ENCODE measurements at places on chromosomes 3 and 15.
A peak's percentile ranks its signal among the peaks of the same experiment; 100 is the strongest.

GRCh38 chr15:73075160-73075859 lies 23.0 kb downstream of the NEO1 start:
- DNase-seq = no peak

DNA sequence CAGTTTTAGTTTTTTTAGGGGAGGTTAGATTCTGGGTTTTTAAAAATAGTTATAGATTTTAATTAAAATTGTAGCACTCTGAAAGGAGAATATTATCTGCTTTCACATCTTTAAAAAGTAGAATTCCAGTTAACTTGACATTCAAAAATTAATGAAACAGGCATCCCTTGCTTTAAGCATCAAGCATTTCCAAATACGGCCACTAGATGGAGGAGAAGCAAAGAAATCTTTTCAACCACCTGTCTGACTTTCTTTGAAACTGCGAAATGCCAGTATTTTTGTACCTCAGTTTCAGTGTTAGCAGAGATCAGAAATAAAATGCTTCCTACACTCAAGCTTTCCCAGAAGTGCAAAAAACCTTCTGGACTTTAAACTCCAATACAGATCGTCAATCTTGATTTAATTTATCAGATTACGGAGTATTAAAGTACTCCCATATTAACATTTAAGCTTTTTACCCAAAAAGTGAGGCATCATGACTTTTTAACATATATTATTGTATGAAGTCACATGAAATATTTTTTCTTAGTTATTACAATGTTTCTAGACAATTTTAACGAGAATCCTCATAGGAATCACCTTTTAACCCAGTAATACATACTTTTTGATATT lies 153.3 kb downstream of the P3H2 start:
- peak; percentile 64 for DNase-seq

DNA sequence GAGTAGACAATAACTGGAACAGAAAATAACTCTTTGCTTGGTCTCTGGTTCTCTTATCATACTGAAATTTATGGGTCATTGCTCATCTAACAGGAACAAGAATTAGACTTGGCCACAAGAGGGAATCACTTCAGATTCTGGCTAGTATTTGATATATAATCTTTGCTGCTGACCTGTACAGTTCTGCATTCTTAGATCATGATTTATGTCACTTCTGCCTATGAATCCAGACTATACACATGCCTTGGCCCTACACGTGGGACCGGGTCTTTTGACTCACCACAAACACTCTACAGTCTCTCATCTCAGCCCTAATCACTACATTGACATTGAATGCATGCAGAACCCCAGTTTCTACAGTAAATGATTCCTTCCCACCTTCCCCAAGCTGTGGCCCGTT lies 162.5 kb upstream of the SOX2 start:
- DNase-seq = no peak

GRCh38 chr15:42749266-42749665 lies 12.3 kb upstream of the CDAN1 start:
- no peak for DNase-seq

GRCh38 chr3:68999605-69000004 lies 13.9 kb downstream of the EOGT start:
- no peak for DNase-seq

DNA sequence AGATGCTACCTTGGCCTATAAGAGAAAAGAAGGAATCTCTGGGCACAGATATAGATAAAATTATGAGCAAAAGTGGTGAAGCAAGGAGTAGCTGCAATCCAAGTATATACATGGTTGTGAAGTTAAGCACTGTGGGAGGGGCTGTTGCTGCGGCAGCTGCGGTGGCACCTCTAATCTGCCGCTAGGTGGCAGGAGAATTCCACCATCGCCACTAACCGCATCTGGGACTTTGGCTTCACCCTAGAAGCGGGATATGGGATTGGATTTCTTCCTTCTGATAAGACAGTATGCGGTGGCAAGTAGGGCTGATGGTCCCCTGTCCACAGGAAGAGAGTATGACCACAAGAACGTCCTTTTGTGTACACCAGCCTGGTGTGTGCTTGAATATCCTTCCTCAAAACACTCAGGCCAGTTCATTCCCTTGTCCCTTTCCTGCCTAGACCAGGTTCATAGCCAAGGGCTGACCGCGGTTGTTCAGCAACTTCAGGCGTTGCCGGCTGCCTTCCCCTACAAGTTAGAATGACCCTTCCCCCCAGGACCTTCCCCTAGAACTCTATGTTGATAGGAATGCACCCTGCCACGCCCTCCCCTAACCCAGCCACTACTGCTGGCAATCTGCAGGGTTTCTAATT lies 5.1 kb downstream of the MAGEL2 start:
- DNase-seq = peak; percentile 59

DNA sequence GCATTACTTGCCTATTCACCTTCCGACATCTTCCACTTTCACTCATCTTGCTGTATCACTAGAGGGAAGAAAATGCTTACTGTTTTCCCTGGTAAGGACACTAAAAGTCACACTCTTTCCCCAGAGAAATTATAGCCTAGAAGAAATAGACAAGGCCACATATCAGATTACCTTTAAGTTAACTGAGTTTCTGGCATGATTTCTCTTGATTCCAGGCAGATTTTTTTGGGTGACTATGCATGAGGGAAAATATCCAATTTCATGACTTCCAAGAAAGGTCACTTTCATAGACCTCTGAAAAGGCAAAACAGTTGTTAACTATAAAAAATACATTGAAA lies 30.3 kb downstream of the TCF12 start:
- no peak for DNase-seq

DNA sequence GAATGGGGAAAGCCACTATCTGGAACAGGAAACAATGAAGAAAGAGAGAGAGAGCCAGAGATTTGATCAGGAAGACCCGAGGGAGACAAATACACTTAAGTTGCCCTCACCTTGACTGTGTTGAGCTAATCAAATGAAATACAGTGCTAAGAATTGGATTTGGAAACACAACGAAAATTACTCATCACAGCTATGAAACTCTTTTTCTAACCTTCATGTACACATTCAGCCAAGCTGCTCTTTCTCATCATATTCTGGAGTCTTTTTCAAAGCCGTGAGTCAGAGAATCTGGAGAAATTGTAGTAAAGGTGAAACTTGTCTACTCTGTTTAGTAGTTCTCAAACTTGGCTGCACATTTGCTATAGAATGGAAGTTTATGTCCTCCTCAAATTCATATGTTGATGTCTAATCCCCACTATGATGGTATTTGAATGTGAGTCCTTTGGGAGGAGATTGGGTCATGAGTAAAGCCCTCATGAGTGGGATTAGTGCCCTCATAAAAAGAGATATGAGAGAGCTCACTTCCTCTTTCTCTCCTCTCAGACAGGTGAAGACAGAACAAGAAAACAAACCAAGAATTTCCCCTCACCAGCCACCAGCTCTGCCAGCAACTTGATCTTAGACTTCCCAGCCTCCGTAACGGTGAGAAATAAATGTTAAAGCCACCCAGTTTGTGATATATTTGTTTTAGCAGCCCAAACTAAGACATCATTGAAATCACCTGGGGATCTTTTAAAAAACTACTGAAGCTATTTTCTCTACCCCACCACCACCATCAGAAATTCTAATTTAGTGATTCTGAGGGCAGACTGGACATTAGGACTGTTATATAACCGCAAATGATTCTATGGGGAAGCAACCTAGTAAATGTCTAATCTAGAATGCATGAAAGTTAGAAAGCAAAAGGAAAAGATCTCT lies 143.6 kb upstream of the GRM7 start:
- no peak for DNase-seq

DNA sequence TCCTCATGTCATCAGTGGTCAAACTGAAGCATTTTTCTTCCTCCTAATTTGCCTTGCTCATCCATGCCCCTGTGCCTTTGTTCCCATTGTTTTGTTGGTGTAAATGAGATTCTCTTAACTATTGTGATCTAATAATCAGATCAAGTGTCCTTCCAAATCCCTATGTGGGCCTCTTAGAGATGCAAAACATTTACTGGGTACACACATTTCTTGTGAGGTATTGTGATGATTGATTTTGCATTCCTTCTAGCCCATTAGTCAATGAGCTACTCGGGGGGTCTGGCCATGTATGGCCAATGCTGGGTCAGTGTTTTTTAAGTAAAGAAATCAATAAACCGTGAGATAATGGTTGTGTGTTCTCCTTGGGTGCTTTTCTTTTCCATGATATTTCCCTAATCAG lies 580.4 kb downstream of the VGLL3 start:
- DNase-seq = no peak

GRCh38 chr3:106965307-106965706 lies 411.9 kb upstream of the CCDC54 start:
- DNase-seq = no peak

DNA sequence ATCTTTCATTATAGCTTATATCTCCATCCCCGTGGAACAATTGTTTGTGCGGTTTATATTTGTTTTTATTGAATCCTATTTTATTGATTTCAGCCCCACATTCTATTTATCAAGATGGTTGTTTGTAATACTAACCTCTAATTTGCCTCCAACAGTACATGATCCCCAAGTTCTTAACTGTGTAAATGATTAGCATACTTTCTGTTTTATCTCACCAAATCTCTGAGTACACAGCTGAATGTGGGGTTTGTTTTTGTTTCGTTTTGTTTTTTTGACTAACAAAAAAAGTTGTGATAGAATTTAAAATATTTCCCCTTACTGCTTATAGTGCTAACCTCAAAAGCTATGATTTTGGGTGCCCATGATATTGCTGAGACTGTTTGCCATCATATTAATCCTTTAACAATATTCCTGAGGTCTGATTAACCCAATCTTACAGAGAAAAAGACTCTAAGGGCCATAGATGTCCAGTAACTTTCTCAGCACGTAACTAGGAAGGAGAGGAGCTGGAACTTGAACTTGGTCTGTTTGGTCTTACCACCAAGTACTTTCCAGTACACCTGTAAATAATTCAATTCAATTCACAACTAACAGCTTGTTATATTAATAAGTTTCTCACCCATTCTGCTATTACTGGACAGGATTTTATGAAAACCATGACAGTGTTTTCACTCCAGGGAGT lies 789.8 kb downstream of the TUSC7 start:
- no peak for DNase-seq

DNA sequence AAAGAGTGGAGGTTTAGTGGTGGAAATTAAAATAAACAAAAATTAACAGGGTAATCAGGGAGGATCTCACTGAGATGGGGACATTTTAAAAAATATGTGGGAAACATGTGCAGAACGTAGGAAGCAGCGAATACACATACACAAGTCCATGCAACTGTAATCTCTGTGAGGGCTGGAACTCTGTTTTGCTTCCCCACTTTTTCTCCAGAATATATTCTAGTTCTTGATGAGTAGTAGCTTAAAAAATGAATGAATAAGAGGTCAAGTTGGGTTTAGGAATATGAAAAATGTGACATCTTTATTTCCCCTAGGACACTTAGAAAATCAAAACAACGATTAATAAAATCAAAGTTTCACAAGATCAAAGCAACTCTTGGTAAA lies 312.2 kb upstream of the ZNF717 start:
- DNase-seq = no peak

DNA sequence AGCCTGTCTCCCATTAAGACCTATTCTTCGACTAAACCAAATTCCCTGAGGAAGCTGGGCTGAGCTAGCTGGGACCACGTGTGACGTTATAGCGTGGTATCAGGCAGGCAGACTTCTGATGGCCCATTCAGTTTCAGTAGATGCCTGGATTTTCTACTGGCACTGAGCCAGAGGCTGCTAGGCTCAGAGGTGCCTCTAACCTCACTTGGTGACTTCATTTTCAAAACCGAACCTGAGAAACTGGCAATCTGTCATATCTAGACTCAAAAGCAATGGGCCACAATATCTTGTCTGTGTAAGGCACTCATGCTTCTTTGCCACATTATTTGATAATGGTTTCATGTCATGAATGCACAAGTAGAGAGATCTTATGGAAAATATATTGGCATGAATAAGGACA lies 352.1 kb upstream of the AZI2 start:
- DNase-seq = peak; percentile 2

GRCh38 chr3:98986073-98986472 lies 84.6 kb upstream of the DCBLD2 start:
- no peak for DNase-seq

DNA sequence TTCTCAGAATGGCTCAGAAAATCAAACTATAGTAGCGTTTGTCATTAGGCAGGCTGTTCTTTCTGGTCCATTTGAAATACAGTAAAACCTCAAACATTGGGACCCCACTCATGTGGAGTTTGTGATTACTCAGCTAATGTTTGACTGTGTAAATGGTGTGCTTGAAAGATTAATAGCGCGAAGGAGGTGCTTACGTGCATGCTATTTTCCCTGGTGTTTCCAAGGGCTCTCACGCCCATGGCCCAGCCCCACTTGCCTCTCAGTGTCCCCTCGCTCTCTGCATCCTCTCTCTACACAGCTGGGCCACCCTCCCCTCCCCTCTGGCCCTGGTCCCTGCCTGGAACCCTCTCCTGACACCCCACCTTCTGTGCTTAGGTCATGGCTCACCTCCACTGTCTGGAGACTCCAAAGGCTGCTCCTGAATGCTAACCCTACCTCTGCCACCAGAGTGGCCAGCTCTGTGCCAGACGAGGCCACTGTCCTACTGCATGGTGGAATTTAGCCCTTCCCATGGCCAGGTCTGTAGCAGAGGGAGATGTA lies 194.2 kb downstream of the PLCL2 start:
- no peak for DNase-seq

DNA sequence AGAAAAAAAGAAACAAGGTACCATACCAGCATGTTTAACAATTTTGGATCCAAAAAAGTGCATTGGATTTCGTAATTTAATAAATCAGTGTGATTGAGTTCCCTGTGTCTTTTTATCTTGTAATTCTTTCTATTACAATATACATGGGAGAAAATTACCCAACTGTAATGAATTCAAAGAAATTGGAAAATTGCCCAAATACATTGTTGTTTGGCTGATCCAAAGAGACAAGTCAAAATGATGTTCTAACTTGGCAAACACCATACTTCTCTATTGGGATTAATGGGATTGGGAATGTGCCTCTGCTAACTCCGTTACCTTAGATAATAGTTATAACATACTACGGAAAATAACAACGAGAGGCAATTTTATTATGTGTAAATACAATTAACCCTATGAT lies 1097.1 kb downstream of the ROBO1 start:
- no peak for DNase-seq

- no peak for DNase-seq
These were observed 177.1 kb upstream of the CHRNA7 start for GRCh38 chr15:31852933-31853799.

- DNase-seq = no peak
These were observed 62.5 kb downstream of the ARMC8 start for GRCh38 chr3:138249636-138250035.

- no peak for DNase-seq
These were observed 35.2 kb downstream of the FAM81A start for GRCh38 chr15:59473226-59473625.

DNA sequence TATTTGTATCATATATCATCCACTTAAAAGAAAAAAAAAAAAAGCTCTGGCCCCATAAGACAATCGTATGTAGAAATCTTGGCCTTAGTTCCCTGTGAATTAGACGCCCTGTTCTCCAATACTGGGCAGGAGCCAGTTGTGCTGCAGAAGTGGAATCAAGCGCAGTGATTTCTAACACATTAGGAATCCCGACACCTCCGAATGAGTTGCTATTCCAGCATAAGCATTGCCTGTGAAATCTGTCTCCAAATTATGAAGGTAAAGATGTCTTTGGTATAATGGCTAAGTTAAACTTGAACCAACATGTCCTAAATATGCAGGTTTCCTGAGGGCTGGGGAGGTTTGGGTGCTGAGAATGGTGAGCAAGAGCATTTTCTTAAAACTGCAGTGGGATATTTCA lies 199.4 kb upstream of the ARRDC4 start:
- no peak for DNase-seq

All from activated CD4-positive, alpha-beta T cell treated with anti-CD3 and anti-CD28 coated beads, Interleukin-2, Interleukin-6, amounts not matched to agents 100 ng/mL and 50 ng/mL, durations not matched to agents 16 hours and 8 hours (primary cell).